Activated CD4-positive, alpha-beta T cell treated with anti-CD3 and anti-CD28 coated beads, Interleukin-10, Interleukin-2, amounts not matched to agents 100 ng/mL and 50 ng/mL, durations not matched to agents 16 hours and 8 hours (primary cell): ENCODE measurements at places on chromosomes 13 and 19.

GRCh38 chr19:30227661-30228112 lies 144.5 kb upstream of the ZNF536 start:
- peak; percentile 72 for DNase-seq

DNA sequence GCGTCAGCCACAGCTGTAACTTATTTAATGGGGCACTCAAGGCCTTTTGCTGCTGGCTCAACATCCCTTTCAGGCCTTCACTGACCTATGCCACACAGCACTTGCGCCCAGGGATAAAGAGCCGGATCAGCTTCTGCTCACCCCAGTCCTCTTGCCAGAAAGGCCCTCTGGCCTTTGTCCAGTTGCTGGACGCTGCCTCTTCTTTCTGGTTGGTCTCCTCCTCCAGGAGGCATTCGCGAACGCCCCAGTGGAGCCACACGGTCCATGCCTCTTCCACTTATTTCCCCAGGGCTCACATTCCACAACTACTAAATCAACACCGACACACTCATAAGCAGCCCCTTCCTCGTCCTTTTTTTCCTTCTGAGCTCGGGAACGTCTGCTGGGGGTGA lies 3.7 kb upstream of the ZNF329 start:
- DNase-seq = no peak

GRCh38 chr13:40485611-40486517 lies 180.6 kb downstream of the FOXO1 start:
- DNase-seq = peak; percentile 79

- DNase-seq = no peak
Measured at GRCh38 chr13:70835371-70835770, 727.1 kb upstream of the KLHL1 start.

- DNase-seq = no peak
Measured at GRCh38 chr19:4038057-4038456, 28.6 kb downstream of the ZBTB7A start.

GRCh38 chr13:114031631-114032030 lies 57.8 kb upstream of the C13orf46 start:
- no peak for DNase-seq

DNA sequence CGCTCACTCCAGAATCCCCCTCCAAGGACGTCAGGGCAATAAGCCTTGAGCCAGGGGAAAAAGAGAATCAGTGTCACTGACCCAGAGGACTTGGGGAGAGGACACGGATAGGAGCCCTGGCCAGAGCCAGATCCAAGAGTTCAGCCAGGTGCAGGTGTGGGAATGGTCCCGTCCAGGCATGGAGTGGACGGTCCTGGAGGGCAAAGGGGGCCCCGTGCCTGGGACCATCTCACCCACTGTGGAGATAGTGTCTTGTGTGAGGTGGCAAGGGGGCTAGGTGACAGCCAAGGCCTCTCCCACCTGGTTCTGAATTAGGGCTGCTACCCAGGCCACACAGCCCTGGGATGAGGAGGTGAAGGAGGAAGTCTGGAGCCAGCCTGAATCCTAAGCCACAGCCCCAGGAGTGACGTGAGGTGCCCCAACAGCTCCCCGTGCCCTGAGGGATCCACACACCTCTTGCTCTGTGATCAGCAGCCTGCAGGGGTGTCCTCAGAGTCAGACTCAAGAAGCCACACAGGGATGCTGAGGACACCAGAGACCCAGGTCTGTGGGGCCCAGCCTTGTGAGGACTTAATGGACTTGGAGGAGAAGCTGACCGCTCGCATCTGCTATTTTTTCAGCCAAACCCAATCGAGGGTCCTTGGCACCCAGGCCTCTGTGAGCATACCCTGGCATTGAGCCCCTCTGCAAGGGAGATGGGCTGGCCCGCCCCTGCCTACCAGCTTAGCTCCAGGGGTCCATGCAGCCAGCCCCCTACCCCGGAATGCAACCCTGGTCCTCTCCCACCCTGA lies 16.4 kb upstream of the ZNF14 start:
- no peak for DNase-seq

GRCh38 chr19:17078920-17079709 lies 3.5 kb downstream of the MYO9B start:
- DNase-seq = no peak
